ENCODE measurements at places on chromosomes 5 and 9.

DNA sequence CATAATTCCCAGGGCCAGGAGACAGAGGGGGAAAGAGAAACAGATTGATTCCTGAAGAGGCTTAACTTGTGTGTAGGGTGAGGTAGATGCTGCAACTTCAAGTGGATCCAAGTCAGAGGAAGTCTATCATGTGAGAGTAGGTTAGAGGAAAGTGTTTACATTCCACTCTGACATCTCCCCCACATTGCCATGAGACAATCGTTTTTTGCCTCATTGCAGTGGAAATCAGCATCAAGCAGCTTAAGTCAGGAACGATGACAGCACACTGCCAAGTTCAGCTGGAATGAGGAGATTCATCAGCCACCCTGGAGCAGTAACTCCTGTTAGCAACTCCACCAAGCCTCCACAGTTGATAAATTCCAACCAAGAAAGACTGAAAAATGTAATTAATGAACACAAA lies 689.7 kb upstream of the MEF2C start:
- DNase-seq = no peak

- DNase-seq = no peak
These were observed 112.4 kb downstream of the CETN3 start for GRCh38 chr5:90297045-90297764.

- DNase-seq = peak; percentile 94
These were observed 26.3 kb downstream of the SLC25A25 start for GRCh38 chr9:128094166-128094949.

DNA sequence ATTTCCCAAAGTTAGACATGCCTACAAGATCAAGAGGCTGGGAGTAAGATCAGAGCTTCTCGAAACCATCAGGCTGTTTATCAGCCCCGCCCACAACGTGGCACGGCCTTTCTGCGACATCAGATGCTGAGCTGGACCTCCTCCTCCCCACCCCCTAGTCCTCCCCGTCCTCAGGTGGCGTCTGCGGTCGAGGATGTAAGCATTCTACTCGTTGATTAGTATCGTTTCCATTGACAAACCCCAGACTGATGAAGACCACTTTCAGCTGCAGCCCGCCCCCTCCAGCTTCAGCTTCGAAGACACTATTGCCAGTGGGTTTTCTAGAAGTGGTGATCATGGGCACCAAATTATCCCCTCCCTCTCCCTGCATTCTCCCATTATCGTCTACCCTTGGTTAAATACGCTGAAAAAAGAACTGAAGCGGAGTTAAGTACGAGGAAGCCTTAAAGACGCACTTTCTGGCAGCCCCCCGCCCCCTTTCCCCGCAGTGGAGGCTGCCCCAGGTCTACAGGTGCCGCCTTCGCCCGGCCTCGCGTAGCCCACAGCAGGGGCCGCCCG lies 1.1 kb downstream of the PPIC start:
- DNase-seq = peak; percentile 71

GRCh38 chr5:33816791-33817190 lies 75.0 kb downstream of the ADAMTS12 start:
- no peak for DNase-seq

DNA sequence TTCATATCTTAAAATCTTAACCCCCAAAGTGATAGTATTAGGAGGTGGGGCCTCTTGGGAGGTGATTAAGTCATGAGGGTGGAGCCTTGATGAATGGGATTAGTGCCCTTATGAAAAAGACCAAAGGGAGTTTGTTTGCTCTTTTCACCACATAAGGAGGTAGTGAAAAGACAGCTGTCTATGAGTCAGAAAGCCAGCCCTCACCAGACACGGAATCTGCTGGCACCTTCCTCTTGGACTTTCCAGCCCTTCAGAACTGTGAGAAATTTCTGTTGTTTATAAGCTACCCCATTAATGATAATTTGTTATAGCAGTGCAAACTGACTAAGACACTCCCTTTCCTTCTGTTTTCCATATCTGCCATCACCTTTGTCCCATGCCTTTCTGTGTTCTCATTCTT lies 20.8 kb downstream of the IFNB1 start:
- DNase-seq = no peak

- DNase-seq = no peak
These were observed 10.3 kb downstream of the TTC23L start for GRCh38 chr5:34849253-34849652.

GRCh38 chr5:142605611-142606010 lies 80.3 kb downstream of the FGF1 start:
- DNase-seq = no peak

DNA sequence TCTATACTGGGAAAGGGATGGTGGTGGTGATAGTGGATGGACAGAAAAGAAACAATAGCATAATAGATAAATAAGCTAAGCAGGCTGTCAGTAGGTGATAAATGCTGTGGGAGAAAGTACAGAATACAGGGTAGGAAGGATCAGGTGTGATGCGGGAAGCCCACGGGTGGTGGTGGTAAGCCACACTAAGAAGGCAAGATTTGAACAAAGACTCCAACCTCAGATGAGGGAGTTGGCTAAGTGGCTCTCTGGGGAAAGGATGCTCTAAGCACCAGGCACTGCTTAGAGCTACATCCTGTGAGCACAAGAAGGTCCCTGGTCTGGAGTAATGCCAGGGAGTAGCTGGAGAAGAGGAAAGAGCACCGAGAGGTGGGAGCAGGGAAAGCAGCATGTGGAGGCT lies 151.6 kb upstream of the KLF9 start:
- DNase-seq = no peak

DNA sequence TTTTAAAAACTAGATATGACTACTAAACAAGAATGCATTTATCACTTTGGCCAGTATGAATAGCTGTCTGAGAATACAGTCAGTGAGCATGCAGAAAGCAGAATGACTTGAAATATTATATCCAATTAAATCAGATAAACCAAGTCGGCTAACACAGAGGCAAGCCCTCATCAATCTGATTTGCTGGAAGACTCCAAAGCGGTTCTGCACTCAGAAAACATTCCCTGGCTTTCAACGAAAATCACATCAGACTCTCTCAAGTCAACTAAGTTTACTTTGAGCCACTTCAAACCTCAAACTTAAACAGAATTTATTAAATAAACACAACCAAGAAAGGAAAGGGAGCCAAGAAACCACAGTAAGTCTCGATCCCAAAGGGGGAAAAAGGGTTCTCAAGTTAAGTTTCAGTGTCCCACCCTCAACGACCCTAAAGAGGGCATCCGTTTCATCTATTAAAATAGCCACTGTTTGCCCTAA lies 1.4 kb downstream of the MYO10 start:
- no peak for DNase-seq

DNA sequence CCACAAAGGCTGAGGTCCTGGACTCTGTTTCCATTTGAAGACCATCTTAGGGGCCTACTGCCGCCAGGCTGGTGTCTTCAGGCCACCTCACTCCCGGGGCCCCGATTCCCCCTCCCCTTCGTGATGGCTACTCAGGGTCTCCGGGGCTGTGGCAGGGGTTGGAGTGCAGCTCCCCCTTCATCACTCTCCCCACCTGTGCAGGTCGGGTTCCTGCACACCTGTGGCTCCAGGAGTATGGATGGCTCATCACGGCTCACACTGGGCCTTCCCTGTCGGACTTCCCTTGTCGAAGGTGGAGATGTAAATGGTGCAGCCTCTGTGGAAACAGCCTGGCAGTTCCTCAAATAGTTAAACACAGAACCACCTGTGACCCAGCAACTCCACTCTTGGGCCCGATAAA lies 11.9 kb downstream of the LCN9 start:
- DNase-seq = no peak

DNA sequence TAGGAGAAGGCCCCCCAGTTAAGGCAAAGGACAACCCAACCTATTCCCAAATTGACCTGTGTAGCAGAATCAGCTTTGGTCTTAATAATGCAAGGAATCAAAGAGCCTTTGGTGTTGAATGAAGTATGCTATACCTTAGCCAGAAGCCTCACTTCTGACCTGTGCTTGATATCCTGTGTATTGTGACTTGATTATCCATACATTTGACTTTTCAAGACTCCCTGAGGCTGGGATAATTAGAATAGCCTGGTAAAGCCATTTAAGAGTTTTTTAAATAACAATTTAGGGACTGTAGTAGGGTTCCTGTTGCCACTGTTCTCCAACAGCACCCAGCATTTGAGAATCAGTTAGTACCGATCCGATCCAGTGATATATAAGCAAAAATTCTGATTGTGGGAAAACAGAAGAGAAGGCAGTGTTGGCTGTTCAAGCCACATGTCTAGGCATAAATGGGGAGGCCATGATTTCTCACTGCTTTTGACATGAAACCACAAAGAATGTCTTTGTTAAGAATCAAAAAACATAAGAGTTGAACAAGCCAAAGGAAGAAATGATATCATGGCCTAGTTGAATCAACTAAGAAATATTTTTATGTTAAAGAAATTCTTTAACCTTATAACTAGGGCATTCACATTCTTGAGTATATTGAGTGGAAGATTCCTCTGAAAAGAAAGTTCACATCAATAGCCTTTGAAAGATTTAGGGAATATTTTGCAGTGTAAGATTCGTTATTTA lies 98.9 kb downstream of the F2RL2 start:
- no peak for DNase-seq

DNA sequence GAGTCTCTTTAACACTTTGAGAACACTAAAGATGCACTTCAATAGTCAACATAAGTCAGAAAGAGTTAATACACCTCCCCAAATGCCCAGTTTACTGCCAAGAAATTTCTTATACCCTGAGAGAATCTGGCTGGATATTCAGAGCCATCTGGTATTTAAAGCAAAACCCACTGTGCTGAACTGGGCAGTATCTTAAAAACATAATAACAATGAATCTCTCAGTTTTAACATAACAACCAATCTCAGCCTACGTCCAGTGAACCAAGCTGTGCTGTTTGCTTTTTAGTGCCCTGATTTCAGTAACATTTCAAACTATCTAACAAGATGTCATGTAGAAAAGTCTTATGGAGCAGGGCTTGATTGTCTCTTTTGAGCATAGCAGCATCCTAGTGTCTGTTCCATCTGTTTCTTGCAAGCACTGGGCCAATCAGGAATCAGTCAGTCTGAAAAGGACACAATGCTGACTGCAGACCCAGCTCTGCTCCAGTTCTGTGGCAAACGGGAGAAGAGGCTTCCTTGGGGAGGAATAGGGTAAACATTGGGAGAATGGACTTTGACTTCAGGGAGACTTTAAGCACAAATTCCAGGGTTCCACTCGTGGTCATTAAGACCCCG lies 43.6 kb upstream of the FAM81B start:
- no peak for DNase-seq

DNA sequence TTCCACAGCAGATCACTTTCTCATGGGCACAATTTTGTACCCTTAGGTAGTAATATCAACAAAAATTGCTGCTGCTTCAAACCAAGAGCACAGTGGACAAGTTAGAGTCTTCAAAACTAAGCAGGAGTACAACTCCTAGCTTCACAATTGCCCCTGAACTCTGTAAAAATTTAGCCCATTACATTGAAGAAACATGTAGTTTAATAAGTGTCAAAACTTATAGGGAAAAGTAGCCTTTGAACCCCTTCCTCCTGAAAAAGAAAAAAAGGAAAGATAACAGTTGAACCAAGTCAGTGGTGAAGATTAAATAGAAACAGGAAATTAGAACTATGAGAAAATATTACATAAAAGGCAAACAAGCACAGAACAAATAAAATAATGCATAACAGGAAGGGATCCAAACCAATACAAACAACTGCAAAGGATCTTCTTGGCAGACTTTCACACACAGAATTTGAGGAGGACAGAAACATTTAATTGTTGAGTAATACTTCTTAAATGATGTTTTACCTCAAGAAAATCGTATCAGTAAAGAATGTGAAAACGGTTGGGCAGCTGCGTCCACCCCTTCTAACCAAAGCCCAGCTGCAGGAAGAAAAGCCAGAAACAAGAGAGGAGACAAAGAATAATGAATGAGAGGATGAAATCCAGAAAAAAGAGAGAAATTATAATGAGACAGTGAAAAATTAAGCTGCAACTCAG lies 636.0 kb downstream of the NR2F1-AS1 start:
- no peak for DNase-seq

DNA sequence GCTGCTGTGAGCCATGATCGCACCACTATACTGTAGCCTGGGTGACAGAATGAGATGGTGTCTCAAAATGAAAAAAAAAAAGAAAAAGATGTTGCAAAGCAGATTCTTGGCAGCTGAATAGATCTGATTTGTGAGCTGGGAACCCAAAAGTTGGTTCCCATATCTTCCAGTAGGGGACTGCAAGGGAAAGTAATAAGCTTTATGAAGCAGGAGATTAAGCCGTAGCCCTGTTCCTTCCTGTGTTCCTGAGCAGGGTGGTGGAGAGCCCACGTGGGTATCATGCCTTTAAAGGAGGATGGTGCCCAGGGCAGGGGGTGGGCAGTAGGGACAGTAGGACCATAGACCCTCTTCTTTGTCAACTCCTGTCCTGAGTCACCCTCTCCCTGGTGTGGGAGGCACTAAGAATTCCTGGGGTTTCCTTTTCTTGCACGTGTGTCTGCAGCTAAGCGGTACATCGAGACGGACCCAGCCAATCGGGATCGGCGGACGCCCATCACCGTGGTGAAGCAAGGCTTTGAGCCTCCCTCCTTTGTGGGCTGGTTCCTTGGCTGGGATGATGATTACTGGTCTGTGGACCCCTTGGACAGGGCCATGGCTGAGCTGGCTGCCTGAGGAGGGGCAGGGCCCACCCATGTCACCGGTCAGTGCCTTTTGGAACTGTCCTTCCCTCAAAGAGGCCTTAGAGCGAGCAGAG lies 37.9 kb downstream of the STOM start:
- no peak for DNase-seq

GRCh38 chr9:125744616-125745015 lies 2.6 kb upstream of the PBX3 start:
- DNase-seq = no peak

GRCh38 chr9:68609901-68610415 lies 69.3 kb upstream of the TMEM252 start:
- DNase-seq = peak; percentile 24

DNA sequence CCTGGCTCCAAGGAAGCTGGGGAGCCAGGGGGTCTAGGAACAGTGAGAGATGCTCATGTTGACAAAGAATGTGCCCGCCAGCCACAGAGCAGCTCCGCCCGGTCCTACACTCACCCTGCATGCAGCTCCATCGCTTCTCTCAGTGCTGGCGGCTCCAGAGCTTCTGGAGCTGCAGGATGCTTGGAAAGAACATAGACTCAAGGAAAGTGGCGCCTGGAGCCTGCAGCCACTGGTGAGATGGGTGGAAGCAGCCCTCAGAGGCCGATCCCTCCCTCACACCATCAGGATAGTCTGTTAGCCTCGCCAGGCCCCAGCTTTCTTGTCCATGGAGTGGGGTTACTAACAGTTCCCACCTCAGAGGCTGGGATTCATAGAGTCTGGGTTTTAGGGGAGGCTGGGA lies 26.4 kb upstream of the SLC6A19 start:
- DNase-seq = no peak

DNA sequence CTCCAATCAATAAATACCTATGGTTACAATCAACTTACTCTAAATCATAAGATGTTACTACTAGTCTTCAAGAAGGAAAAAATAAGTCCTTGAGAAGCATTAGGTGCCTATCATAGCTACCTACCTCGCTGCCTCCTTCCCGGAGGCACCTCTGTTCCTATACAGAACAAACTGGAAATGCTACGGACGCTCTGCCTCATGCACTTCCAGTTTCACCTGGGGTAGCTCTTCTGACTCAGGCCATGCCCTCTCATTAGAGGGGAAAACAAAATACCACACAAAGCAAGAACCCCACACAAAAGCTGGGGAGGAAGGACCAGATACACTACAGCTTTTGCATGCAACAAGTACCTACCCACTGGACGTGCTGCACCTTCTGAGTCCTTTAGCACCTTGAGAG lies 12.4 kb downstream of the SPRY4 start:
- no peak for DNase-seq

GRCh38 chr5:93708442-93708841 lies 33.0 kb downstream of the POU5F2 start:
- no peak for DNase-seq
